ENCODE measurements at places on chromosomes 3 and 15. TPM values are rescaled to one million over a fixed set of nuclear protein-coding genes. Genes with fewer than 3 reads are reported as not detected.

DNA sequence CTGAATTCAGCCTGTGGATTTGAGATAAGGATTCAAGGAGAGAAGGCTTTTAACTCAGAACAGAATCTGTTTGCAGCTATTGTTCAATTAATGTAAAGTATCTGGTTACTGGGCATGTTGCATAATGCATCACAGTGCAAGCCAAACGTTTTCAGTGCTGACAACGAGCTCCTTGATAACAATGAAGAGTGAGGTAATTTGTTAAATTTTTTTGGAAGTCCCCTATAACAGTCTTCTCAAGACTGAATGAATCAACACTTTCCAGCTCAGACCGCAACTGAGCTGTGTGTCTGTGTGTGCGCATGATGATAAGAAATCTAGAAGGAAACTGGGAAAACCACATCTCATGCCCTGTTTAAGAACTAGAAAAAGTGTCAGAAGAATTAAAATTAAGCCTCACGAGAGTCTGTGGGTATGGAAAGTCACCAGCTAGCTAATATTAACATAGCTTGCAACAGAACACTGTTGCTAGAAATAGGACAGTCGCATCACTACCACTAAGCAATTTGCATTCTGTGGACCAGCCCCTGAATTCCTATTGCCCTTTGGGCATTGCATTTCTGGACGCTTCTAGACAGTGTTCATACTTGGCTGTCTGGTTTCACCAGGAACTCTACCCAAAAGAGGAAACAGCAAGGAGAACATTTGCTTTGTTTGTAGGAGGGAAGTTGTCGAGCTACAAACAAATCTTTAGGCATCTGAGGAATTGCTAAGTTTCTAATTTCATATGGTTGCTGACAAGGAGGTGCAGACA lies 43.7 kb upstream of the ATP2C1 start:
- no peaks in the 10 kb centered on the region for H3K27me3 ChIP-seq
- no peak overlapping the region for H3K4me3 ChIP-seq
- peak; percentile 51 for DNase-seq
- H3K27ac ChIP-seq = peak overlapping the region; percentile 4
- no peaks in the 10 kb centered on the region for H3K36me3 ChIP-seq
- H3K4me1 ChIP-seq = peaks cover 4% of the 10 kb centered on the region

DNA sequence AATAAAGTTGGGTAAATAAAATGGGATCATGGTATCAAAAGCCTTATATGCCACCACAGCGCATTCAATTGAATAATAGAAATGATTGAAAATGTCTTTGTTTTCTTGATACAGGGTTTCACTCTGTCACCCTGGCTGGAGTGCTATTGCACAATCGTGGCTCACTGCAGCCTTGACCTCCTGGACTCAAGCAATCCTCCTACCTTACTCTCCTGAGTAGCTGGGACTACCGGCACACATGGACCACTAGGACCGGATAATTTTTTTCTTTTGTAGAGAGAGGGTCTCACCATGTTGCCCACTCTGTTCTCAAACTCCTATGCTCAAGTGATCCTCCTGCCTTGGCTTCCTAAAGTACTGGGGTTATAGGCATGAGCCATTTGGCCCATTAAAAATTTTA lies 33.8 kb upstream of the BBX start:
- DNase-seq = no peak
- no peaks in the 10 kb centered on the region for H3K4me1 ChIP-seq
- no peaks in the 10 kb centered on the region for H3K36me3 ChIP-seq
- no peaks in the 10 kb centered on the region for H3K27me3 ChIP-seq
- no peak overlapping the region for H3K4me3 ChIP-seq

SLC51B gene
- polyA plus RNA-seq = 0.98 TPM

GRCh38 chr3:47661121-47661752 lies 82.6 kb upstream of the CSPG5 start:
- no peaks in the 10 kb centered on the region for H3K4me1 ChIP-seq
- H3K36me3 ChIP-seq = peaks cover 26% of the 10 kb centered on the region
- H3K27ac ChIP-seq = no peak overlapping the region
- no peak for DNase-seq
- no peaks in the 10 kb centered on the region for H3K27me3 ChIP-seq
- no peak overlapping the region for H3K4me3 ChIP-seq

DNA sequence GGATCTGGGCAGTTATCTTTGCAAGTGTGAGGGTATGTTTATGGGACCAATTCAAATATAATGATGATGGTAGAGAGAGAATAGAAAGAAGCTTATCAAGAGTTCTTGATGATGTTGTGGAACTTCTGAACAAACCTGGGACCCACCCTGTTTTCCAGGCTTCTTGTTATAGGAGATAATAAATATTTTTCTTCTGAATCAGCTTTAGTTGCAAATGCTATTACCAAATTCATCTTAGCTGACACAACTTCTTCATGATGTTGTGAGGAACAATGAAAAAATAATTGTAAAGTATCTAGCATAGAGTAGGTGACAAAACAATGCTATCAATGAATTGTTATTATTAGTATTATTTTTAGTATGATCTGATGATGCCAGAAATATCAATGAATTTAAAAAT lies 43.5 kb upstream of the PTX3 start:
- H3K4me3 ChIP-seq = no peak overlapping the region
- no peak for DNase-seq
- H3K4me1 ChIP-seq = peaks cover 7% of the 10 kb centered on the region
- no peaks in the 10 kb centered on the region for H3K27me3 ChIP-seq
- no peaks in the 10 kb centered on the region for H3K36me3 ChIP-seq

- H3K27ac ChIP-seq = no peak overlapping the region
- no peaks in the 10 kb centered on the region for H3K27me3 ChIP-seq
- DNase-seq = no peak
- H3K4me3 ChIP-seq = no peak overlapping the region
Measured at GRCh38 chr3:143105170-143105569, 14.4 kb upstream of the CHST2 start.

GRCh38 chr3:140399871-140400270 lies 278.0 kb upstream of the TRIM42 start:
- H3K27ac ChIP-seq = no peak overlapping the region
- DNase-seq = no peak
- H3K27me3 ChIP-seq = no peaks in the 10 kb centered on the region
- no peak overlapping the region for H3K4me3 ChIP-seq

NEK4 gene
- 8.7 TPM for polyA plus RNA-seq

DNA sequence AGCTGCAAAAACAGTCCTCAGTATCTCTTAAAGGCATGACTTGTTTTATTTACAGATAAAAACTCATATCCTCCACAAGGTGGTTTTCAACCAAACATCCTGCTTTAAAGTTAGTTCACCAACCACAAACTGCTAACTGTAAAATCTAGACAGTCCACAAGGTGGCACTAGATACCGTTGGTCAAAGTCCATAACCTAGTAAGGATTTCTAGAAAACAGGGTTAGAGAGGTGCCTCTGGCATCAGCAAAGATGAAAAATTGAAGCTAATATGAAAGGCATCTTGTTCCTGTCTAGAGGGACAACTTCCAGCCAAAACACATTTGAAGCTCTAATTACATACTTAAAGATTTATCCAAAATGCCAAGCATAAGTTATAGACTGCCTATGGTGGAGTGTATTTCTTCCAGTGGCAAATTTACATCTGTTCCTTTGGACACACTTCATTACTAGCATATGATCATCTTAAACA lies 56.0 kb downstream of the ZMAT3 start:
- no peak overlapping the region for H3K4me3 ChIP-seq
- peak; percentile 88 for DNase-seq
- H3K4me1 ChIP-seq = peaks cover 9% of the 10 kb centered on the region
- H3K27me3 ChIP-seq = no peaks in the 10 kb centered on the region

- peak; percentile 93 for DNase-seq
- no peaks in the 10 kb centered on the region for H3K36me3 ChIP-seq
- H3K4me1 ChIP-seq = peaks cover 9% of the 10 kb centered on the region
Measured at GRCh38 chr3:179189759-179190158, 41.6 kb downstream of the PIK3CA start.

DNA sequence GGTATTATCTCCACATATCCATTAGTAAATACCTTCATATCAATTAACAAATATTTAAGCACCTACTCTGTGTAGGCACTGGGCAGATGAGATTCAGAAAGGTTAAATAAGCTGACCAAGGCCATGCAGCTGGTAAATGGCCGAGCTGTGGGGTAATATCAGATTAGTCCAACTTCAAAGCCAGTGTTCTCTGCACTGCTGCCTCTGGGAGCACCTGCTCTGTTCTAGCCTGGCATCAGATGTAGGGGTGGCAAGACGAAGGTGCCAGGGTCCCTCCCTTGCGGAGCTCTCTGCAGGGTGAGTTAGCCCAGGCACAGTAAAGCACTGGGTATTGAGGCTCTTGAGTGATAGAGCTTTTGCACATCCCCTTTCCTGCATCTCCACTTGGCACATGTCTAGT lies 5.5 kb downstream of the TATDN2 start:
- no peak for DNase-seq
- no peak overlapping the region for H3K4me3 ChIP-seq
- H3K4me1 ChIP-seq = peaks cover 8% of the 10 kb centered on the region
- H3K27ac ChIP-seq = no peak overlapping the region

WDR72 gene
- 0.10 TPM for polyA plus RNA-seq

ZCWPW2 gene
- 0.77 TPM for polyA plus RNA-seq

CYP8B1 gene
- polyA plus RNA-seq = 0.01 TPM

DNA sequence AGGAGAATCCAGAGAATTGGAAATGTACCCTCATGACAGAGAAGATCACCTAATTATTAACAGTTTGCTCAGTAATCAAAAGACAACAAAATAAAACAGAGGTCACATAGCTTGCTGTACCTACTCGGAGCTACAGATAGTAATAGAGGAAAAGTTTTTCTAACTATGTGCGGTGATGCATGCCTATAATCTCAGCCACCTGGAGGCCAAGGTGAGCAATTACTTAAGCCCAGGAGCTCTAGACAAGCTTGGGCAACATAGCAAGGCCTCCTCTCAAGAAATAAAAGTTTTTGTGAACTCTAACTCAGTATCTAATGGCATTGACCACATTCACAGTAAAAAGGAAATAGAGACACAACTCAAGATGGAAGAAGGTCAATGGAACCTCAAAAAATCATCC lies 243.6 kb downstream of the ATP8B4 start:
- no peaks in the 10 kb centered on the region for H3K36me3 ChIP-seq
- no peak overlapping the region for H3K27ac ChIP-seq
- no peak for DNase-seq
- peaks cover 32% of the 10 kb centered on the region for H3K4me1 ChIP-seq
- H3K27me3 ChIP-seq = no peaks in the 10 kb centered on the region

DNA sequence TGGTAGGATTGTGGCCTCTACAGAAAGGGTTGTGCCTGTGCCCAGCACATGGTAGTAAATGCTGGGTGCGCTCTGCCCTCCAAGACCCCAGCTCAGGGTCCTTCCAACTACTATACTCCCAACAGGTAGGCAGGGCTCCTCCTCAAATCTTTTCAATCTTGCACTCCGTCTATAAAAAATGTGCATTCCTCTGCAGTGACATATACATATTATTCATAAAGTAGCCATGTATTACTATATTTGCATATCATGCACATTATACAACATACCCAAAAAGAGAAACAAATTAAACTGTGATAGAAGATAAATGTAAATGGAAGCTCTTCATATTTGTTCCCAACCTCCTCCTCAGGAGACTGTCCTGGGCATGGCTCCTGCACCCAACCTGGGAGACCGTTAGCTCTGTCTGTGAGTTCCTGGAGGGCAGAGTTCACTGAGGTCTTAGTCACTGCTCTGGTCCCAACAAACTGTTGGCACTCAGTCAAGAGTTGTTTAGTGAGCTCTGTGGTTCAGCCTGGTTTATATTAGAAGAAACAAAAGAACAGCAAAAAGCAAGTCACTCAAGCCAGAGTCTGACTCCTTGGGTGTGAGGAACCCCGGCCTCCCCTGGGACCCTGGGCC lies 47.7 kb upstream of the GRIP2 start:
- no peak for DNase-seq
- no peak overlapping the region for H3K27ac ChIP-seq
- no peaks in the 10 kb centered on the region for H3K27me3 ChIP-seq
- no peaks in the 10 kb centered on the region for H3K36me3 ChIP-seq
- no peak overlapping the region for H3K4me3 ChIP-seq

NR1D2 gene
- polyA plus RNA-seq = 6.1 TPM

DNA sequence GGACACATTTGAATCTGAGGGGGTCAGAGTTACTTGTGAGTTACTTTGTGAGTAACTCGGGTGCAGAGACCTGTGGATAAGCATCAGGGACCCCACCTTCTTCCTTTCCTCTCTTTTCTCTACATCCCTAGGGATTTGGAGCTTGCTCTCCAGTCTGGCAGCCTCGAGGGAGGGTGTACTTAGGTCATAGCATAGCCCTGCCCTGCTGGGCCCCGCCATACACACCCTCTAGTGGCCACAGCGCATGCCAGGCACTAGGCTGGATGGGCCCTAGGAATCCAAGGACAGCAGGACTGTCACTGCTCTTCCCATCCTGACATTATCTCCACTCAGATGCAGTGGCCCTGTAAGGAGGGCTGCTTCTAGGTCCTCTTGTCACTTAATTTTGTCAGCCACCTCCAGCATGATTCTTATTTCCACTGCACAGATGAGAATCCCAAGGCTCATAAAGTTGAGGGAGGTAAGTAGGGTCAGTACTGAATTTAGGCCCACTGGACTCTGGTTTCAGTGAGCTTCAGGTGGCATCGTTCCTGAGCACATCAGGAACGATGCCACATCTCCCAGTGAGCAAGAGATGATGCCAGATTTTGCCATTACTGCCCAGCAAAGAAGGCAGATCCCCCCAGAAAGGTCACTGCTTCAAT lies 3.6 kb upstream of the SMAD6 start:
- H3K27ac ChIP-seq = peak overlapping the region; percentile 22
- DNase-seq = peak; percentile 73
- H3K4me1 ChIP-seq = no peaks in the 10 kb centered on the region
- H3K27me3 ChIP-seq = no peaks in the 10 kb centered on the region
- no peaks in the 10 kb centered on the region for H3K36me3 ChIP-seq

NUP210 gene
- polyA plus RNA-seq = 9.8 TPM

GRCh38 chr3:56940321-56940720 lies 120.1 kb upstream of the SPATA12 start:
- H3K4me1 ChIP-seq = peaks cover 1% of the 10 kb centered on the region
- no peaks in the 10 kb centered on the region for H3K36me3 ChIP-seq
- no peak overlapping the region for H3K4me3 ChIP-seq
- no peaks in the 10 kb centered on the region for H3K27me3 ChIP-seq
- no peak for DNase-seq

P2RY14 gene
- polyA plus RNA-seq = 2.7 TPM

- H3K4me3 ChIP-seq = no peak overlapping the region
- no peak for DNase-seq
- no peak overlapping the region for H3K27ac ChIP-seq
- no peaks in the 10 kb centered on the region for H3K27me3 ChIP-seq
- H3K36me3 ChIP-seq = no peaks in the 10 kb centered on the region
Measured at GRCh38 chr3:195129644-195130492, 141.1 kb downstream of the XXYLT1 start.

DNA sequence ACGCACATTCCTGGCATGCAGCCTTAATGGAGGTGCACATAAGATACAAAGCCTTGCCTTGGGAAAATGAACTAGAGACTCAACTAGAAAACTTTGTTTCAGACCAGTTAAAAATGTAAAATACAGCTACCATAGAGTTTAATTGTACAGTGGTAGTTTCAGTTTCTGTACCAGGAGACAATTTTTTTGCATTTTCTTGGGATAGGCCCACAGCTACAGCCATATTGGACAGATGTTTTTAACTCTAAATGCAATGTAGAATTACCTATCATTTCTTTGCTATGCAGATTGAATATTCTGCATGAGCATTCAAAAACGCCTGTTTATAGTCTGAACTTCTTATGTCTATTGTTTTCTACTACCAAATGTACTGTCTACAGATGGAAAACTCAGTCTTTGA lies 20.3 kb downstream of the DAZL start:
- H3K4me1 ChIP-seq = no peaks in the 10 kb centered on the region
- no peak overlapping the region for H3K27ac ChIP-seq
- no peak overlapping the region for H3K4me3 ChIP-seq
- DNase-seq = no peak
- no peaks in the 10 kb centered on the region for H3K36me3 ChIP-seq
